Fibroblast of upper back skin (primary cell): ENCODE measurements at places on chromosomes 12 and 14.

GRCh38 chr12:42945927-42946326 is 356.4 kb upstream of the PRICKLE1 start:
- no peak for DNase-seq

GRCh38 chr14:76112889-76113624 is 38.7 kb upstream of the GPATCH2L start:
- no peak for DNase-seq

- peak; percentile 89 for DNase-seq
Observed at GRCh38 chr12:68428724-68429501, 96.8 kb upstream of the MDM1 start.

- no peak for DNase-seq
Observed at GRCh38 chr12:126926023-126926594, 1340.9 kb upstream of the TMEM132C start.
